ENCODE measurements at places on chromosomes 1 and 21.
A peak's percentile ranks its signal among the peaks of the same experiment; 100 is the strongest.

DNA sequence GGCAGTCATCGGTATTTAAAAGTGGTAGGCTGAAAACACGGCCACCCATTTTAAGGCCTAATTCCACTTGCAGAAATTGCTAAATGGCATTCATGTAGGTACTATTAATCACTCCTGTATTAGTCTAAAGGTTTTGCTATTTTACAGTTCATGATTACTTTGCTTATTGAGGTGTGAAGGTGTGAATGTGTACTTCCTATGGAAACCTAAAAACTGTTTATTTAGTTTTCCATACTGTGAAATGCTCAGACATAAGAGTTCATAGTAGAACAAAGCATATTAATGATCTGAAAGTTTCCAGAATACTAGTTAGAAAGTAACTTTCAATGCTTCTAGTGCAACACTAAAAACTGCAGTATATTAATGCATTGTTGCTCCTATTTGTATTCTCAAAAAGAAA, 69.8 kb downstream of the ITGB3BP start:
- DNase-seq: no peak

DNA sequence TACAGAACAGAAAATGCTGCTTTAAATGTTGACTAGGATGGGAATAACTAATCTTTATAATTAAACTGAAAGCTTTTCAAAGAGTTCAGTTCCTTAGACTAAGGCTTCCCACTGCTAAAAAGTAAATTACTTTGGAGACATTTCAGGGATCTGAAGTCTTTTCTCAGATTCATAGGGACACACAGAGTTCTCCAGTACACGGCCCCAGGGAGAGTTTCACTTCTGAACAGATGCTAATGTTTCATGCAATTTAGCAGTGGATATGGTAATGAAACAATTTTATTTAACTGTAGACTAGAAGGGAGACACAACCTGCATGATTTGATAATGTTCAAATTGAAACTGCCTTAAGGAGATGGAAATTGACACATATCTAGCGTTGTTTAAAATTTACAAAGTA, 1282.6 kb downstream of the NCAM2 start:
- no peak for DNase-seq

DNA sequence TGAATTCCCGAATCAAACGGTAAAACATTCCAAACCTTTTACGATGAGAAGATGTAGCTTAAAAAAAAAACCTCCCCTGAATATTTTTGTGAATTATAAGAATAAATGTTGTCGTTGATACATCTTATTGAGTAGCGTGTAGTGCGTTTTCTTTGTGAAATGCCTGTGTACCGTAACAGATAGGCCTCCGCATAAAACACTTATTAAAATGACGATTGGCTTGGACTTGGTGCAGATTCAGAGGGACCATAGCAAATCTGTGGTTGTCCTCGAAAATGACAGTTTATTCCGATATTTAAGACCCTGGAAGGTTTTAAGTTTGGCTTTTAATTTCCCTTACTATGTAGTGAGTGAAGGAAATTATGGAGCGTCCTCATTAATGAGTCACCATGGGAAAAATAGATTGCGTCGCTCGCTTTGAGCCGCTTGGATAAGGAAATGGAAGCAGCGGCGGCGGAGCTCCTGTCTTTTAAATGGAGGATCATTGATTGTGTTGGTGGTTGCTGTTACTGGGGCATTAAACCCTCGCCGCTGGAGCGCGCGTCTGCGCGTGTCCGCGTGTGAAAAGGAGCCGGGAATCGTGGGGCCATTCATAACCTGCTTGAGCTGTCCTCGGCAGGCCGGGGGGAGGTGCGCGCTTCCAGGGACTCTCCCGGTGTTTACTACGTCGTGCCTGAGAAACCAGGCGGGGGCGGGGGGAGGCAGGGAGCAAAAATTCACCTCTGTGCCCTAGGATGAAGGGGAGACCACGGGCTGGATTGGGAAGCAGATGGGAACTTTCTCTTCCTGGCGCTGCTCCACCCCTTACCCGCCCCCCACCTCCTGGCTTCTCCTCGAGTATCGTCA, 1.6 kb downstream of the SPEN start:
- peak; percentile 69 for DNase-seq

DNA sequence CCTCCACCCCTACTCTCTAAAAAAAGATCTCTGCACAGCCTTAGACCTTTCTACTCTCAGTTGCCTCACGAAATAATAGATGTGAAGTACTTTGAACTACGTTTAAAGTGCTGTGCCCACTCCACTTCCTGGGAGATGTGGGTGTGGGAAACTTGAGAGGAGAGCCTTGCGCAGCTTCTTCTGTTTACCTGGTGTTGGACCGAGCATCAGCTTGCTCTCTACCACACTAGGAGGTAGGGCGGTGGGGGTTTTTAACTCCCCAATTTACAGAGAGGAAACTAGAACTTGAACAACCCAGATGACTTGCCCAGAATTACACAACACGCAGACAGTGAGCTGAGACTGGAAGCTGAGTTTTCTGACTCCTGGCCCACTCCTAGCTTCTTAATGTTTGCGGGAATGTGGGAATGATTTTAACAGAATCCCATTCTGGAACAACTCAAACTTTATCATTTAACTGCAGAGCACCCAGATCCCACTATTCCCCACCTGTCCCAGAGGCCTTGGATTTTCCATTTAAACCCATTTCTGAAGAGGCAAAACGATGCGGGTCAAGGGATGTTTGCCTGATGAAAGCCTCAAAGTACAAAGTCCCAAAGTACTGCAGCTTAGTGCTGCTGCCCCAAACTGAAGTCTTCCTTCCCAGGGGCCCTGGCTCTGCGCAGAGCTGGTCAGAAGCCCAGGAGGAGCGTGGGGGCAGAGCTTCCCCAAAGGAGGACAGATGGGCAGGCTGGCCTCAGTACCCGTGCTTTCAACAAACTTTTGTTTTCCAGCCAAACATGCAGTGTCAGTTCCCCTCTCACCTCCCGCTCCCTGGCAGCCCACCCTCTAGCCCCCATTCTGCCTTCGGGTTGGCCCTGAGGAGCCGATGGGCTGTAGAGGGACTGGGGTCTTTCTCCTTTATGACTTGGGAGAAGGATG, 19.0 kb downstream of the BTG2 start:
- no peak for DNase-seq

- DNase-seq: no peak
Measured at GRCh38 chr1:110511436-110511835, 7.5 kb downstream of the KCNA10 start.

DNA sequence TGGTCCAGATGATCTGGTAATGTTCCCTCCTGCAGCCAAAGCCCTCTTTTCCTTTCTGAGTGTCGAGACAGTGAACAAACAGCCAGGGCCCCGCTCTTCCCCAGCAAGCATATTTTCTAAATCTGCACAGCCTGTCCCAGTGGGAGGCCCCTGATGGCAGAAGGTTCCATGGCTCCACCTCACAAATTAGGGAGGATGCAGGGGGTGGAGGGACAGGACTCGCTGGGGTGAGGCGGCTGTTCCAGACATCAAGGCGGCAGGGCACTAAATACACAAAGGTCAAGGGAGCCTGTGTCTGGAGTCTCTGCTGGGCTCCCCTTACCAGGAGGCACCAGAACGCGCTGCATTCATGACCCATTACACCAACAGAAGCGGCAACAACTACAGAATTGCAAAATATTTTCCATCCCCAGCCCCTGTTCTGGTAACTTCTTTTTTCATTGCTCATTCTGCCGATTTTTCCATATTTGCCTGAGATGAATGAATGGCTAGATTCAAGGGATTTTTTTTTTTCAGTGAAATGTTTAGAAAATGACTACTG, 27.0 kb upstream of the PRELP start:
- no peak for DNase-seq

DNA sequence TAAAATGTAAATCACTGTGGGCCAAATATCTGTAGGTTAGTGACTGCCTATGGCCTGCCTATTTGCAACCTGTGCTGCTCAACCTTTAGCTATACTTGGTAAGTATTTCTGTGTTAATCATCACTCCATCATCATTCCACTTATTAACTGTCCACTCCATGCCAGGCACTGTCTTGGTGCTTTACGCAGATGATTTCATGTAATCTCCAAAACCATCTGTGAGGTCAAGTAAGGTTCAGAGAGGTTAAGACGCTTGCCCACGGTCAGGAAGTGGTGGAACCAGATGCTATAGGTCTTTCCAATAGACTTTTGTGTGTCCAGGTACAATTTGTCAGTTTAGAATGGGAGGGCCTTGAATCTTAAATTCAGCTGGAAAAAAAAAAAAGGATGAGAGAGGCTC, 10.8 kb upstream of the PHACTR4 start:
- DNase-seq: no peak

GRCh38 chr21:36709868-36710728, 11.2 kb downstream of the SIM2 start:
- no peak for DNase-seq

DNA sequence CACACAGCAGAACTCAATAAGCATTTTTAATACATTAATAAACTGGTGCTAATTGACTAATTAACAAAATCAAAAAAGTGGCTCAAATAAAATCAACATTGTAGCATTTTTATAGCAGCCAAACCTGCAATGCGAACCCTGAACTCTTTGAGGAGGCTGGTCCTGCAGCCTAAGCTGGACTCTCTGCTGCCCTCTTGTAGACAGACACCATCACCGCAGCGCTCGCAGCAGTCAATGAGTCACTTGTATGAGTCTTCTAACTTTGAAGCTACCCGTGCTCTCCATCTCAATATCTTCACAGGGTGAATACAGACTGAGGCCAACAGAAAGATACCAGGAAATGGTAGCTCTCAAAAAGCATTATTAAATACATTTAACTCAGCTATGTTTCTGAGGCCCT, 9.7 kb upstream of the KRTAP7-1 start:
- DNase-seq: no peak

DNA sequence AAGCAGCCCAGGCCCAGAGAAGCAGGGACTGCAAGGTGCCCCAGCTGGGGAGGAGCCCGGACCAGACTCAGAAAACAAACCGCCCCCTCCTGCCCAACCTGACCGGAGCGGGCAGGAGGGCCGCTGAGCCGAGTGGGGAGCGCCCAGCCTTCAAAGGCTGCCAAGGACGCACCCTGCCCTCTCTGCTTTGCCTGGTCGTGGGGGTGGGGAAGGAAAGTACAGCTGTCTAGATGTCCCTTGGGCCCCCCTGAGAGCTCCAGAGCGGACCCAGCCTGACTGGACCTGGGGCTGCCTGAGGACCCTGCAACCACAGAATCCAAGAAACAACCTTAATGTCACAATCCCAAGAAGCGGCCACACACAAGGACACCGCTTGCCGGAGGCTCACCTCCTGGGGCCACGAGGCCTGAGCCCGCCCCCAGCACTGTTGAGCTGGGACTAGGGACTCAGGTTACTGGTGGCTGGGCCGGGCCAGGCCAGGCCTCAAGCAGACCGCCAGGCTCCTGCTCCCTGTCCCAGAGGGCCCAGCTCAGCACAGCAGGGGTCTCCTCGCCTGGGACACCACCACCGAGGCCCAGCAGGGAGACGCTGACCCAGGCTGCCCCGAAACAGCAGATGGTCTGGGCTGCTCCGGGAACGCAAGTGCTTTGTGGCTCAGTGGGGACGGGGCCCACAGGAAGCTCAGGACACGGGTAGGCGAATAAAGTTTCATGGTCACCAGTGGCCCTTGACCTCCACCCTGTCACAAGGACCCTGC, 1.4 kb downstream of the DVL1 start:
- DNase-seq: no peak

- no peak for DNase-seq
Measured at GRCh38 chr1:236257216-236257615, 24.5 kb downstream of the ERO1B start.
